Stimulated activated naive CD8-positive, alpha-beta T cell treated with anti-CD3 and anti-CD28 coated beads, Interleukin-15, amount 100 ng/mL, for 72 hours (primary cell): ENCODE measurements at places on chromosomes 16 and 17.

DNA sequence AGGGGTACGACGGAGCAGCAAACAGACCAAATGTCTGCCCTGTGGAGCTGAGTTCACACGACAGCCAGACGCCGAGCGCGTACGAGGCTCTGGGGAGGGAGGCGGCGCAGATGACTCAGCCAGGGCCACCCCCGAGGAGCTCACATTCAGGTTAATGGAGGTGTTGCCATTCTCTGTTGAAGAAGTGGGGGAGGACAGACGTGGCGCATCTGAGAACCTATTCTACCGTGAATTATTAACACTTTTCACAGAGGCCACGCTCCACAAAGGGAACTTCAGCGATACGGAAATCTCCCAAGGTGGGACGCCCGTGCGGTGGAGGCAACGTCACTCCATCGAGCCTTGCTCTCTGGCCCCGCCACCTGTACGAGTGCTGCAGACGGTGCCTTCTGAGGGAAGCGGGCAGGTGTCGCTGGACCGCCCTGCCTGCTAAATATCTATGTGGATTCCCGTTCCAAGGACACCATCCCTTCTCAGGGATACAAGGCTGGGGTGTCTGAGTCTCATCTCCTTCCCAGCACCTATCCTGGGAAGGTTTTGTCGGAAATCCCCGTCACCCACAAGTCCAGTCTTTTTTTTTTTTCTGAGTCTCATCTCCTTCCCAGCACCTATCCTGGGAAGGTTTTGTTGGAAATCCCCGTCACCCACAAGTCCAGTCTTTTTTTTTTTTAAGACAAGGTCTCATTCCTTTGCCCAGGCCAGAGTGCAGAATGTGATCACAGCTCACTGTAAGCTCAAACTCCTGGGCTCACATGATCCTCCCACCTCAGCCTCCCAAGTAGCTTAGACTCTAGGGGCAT, 19.0 kb downstream of the ABR start:
- DNase-seq: no peak

DNA sequence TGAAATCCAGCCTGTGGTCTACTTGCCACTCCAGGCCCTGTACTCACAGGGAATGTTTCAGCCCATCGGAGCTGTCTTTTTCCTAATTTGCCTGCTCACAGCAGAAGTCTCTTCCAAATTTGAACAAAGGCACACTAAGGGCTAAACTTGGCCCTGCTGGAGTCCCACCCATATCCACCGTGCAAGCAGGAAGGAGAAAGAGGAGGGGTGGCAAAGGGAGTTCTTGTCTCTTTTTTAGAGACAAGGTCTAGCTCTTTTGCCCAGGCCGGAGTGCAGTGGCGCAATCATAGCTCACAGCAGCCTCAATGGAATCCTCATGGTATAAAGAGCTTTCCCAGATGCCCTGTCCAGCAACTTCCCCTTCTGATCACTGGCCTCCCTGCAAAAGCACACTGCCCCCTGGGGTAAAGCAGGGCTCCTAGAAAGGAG, 2.7 kb upstream of the PRM1 start:
- no peak for DNase-seq

- no peak for DNase-seq
These were observed 37.8 kb downstream of the BCO1 start for GRCh38 chr16:81276323-81276722.

- no peak for DNase-seq
These were observed 219.9 kb downstream of the C16orf78 start for GRCh38 chr16:49593424-49594040.

- no peak for DNase-seq
These were observed 35.7 kb downstream of the TMC6 start for GRCh38 chr17:78092794-78093324.

DNA sequence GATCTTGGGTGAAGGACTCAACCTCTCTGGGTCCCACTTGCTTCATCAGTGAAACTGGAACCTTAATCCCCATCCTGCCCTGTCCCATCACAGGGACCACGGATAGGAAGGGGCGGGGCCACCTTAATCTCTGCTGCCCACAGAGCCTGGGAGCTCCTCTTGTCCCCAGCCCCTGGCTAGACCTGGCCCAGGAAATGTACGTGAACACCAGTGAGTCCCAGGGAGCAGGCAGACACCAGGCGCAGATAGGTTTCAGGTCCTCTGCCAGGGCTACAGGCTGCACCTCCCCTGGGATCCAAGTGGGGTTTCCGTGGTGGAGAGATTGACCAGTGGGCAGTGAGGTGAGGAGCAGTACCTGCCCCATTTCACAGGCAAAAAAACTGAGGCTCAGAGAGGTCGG, 21.0 kb downstream of the RAB11FIP4 start:
- DNase-seq: no peak
